ENCODE measurements at places on chromosomes 1 and 21.

- DNase-seq, result no peak
These were observed 40.5 kb downstream of the DISC1 start for GRCh38 chr1:231666937-231667608.

GRCh38 chr1:51744506-51745303, 127.8 kb downstream of the OSBPL9 start:
- no peak for DNase-seq

DNA sequence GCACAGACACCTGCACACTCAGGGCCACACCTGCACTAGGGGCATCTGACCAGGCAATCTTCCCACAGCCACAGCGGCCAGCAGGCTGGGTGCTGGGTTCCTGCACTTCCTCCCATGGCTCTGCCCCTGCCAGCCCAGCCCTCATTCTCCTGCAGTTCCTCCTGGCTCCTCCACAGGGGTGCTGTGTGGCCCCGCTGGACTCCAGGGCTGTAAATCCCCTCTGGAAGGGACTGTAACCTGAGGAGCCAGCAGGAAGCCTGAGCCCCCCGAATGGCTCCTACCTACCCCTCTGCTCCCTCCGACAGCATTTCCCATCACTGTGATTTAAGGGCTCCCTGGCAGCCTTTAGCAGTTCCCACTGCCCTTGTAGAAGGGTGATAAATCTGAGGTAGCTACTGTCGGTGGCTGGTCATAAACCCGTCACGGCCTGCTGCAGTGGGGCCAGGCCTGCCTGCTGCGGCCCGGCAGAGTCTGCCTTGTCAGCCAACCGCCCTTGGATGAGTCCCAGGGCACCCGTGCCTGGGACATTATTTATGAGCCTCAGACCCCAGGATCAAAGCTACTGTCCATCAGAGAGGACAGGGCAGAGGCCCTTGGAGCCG, 8.8 kb downstream of the UBL4B start:
- DNase-seq, result no peak

GRCh38 chr1:202235003-202235660, 41.5 kb downstream of the LGR6 start:
- no peak for DNase-seq

- DNase-seq, result no peak
These were observed 25.3 kb upstream of the HHAT start for GRCh38 chr1:210303391-210303790.

DNA sequence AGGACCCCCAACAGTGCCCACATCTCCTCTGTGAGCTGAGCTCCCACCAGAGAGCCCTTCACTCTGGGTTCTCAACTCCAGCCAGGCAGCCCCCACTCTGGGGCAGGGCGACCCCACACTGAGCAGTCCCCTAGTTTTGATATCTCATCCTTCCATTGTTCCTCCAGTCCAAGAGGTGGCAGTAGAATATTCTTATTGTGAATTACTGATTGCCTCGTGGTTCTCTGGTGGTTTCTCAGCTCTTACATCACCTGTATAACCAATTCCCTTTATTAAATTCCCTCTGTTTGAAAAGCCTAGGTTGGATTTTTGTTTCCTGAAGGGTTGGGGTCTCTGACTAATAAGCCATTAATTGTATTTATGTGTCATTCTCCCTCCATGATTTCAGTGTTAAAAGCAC, 407.5 kb downstream of the SETD4 start:
- DNase-seq, result no peak

GRCh38 chr1:185529673-185530072, 204.5 kb upstream of the HMCN1 start:
- DNase-seq, result no peak

DNA sequence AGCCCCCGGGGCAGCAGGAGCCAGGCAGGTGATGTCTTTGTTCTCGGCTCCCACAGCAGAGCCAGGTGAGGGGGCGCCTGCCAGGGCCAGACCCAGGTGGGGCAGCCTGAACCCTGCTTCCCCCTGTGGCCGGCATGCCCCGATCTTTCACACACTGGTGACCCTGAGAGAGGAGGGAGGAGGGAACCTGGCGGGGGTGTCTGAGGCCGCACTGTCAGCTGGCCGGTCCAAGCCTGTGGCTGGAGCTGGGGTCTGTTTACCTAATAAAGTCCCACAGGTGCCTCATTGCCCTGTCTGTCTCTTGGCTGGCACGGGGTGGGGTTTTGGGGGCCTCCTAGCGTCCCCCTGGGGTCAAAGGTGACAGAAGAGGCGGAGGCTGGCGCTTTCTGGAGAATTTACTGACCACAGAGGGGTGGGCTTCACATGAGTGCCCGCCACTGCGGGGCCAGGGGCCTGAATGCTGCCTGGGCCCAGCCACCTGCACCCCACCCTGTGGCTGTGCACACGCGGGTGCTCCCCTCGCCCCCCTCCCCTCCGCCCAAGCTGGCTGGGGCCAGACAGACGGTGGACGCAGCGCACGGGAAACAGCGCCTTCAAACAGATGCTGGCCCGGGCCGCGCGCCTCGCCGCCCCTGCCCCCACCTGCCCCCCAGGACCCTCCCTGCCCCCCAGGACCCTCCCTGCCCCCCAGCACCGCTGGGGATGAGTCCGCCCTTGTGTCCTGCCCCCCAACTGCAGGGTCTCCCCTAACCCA, 5.8 kb downstream of the TMEM240 start:
- DNase-seq, result no peak

DNA sequence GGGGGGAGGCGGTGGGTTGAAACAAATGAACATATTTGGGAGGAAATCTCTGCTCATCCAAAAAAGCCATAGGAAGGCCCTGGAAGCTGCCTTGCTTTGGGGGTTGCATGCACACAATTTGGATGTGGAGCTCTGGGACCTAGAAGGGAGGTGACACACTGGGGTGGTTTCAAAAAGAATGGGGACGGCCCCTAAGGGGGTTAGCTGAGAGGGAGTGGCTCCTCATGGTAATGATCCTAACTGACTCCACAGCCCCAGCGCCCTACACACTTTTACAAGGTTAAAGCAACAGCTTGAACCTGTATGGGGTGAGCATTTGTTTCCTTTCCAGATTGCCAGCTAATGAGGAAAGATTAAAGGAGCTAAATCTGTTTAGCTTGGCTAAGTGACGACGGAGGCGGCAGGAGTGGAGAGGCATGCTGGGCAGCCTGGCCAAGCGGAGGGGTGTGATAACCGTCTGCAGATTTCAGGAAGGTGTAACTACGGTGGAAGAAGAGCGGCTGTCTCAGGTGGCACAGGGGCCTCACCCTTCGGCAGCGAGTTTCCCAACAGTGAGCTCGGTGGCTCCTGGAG, 107.3 kb downstream of the RNF220 start:
- DNase-seq, result no peak

- DNase-seq, result no peak
These were observed 52.4 kb upstream of the ASPM start for GRCh38 chr1:197198911-197199310.

- DNase-seq, result no peak
These were observed 21.9 kb downstream of the HEYL start for GRCh38 chr1:39617488-39618049.

DNA sequence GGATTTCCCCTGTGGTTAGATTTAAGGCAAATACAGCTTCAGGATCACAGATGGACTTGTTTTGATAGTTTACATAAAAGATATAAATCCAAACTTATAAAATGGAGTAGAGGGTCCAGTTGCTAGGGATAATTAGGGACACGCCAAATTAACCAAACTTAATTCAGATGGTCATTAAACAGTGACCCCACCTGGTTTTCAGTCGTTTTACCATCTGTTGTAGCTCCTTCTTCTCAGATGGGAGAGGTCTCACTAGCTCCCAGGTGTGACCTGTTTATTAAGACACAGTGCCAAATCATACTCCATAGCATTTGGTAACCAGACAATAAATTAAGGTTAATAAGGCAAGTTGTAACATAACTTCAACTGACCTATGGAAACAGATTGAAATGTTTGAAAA, 8.1 kb upstream of the GADD45A start:
- no peak for DNase-seq

All from effector memory CD8-positive, alpha-beta T cell (primary cell).